Activated CD4-positive, alpha-beta T cell treated with anti-CD3 and anti-CD28 coated beads, Interleukin-2, Interleukin-4, amounts not matched to agents 100 ng/mL and 50 ng/mL, durations not matched to agents 16 hours and 8 hours (primary cell): ENCODE measurements at places on chromosomes 4 and X.

- no peak for DNase-seq
Observed at GRCh38 chr4:23991444-23991843, 101.6 kb upstream of the PPARGC1A start.

- peak; percentile 74 for DNase-seq
Observed at GRCh38 chr4:75939890-75940691, 722 bp downstream of the NAAA start.

- no peak for DNase-seq
Observed at GRCh38 chr4:185651137-185651677, 115.9 kb upstream of the PDLIM3 start.

- DNase-seq: no peak
Observed at GRCh38 chr4:181507180-181507835, 735.9 kb upstream of the TENM3 start.

DNA sequence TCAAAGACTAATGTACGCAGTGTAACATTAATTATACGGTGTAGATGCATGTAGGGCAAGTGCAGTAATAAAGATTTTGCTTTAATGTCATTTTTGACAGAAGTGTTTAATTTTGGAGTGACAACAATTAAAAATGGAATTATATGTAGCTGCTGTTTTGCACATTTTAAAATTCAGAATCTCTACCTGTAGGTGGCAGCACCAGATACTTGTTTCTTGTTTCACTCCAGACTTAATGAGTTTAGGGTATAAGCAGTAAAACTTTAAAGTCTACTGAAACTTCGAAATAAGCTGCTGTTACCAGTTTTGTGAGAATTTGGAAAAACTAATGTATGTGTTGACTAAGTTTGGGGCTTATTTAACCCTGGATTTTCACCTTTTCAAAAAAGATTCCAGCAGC is 144.9 kb downstream of the POLA1 start:
- peak; percentile 34 for DNase-seq

DNA sequence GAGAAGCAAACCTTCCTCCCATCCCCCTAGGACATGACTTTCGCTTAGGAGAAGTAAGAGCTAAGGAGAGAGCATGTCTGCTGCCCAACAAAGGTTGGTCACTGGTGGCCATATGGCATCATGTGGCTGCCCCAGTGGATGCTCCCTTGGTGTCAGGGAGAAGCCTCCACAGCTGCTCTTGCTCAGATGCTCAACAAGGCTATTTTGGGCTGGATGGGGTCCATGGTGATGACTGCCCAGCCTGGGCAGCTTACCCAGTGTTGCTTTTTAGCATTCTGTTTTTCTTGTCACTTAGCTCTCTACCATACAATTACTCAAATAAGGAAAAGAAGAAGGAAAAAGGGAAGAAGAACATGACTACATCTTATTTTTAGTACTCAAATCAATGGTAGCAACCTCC is 48.9 kb upstream of the PPARGC1A start:
- DNase-seq: no peak

GRCh38 chr4:162350331-162350730 is 186.5 kb upstream of the FSTL5 start:
- no peak for DNase-seq

- no peak for DNase-seq
Observed at GRCh38 chrX:149365061-149365460, 140.0 kb downstream of the IDS start.

GRCh38 chrX:63115196-63115595 is 235.9 kb downstream of the SPIN4 start:
- no peak for DNase-seq

- no peak for DNase-seq
Observed at GRCh38 chrX:151702741-151703340, 7.6 kb downstream of the PRRG3 start.

DNA sequence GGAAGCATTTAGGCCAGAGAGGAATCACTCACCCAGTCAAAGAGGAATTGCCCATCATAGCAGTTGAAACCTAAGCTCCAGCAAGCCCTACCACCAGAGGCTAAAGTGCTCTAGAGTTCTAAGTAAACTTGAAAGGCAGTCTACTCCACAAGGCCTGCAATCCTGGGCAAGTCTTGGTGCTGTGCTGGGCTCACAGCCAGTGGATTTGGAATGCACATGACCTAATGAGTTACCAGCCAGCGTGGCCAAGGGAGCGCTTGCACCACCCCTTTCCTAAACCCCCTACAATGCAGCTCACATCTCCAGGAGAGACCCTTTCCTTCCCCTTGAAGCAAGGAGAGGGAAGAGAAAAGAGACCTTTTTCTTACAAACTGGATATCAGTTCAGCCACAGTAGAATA is 445.7 kb downstream of the GASK1B start:
- no peak for DNase-seq

GRCh38 chr4:142600952-142601351 is 245.1 kb downstream of the INPP4B start:
- DNase-seq: no peak

DNA sequence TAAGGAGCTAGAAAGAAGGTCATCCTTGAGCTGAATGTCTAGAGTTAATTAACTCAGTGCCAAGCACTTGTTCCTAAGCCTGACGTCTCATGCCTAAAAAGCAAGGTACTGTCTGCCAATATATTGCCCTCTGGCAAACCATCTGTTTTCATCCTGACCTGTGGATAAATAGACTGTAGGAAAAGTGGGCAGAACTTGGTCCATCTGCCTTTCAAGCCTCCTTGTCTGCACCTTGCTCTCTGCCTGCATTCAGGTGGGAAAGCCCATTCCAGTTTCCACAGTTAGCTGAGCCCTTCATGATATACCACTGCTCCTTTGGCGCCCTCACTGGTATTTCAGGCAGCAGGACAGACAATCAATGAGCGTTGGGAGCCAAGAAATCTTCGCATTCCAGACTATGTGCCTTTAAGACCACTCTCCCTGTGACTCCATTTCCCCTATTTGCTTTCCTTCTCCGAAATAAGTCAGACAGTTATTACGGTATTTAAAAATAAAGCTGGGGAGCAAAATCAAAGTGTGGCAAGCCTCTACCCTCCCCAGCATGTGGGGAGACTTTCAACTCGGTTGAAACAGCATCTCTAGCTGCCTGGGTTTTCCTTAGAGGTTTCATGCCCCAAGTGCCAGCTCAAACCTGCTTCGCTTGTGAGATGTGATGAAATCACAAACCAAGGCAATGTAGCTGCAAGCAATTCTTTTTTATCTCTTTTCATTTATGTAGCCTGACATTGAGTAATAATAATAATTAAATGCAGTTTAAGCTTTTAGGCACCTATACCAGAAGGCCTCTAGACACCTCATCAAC is 2.5 kb upstream of the CCDC149 start:
- DNase-seq: no peak

- DNase-seq: peak; percentile 44
Observed at GRCh38 chrX:41014776-41015360, 70.4 kb upstream of the USP9X start.

- DNase-seq: no peak
Observed at GRCh38 chr4:23279377-23279986, 586.7 kb downstream of the GBA3 start.

DNA sequence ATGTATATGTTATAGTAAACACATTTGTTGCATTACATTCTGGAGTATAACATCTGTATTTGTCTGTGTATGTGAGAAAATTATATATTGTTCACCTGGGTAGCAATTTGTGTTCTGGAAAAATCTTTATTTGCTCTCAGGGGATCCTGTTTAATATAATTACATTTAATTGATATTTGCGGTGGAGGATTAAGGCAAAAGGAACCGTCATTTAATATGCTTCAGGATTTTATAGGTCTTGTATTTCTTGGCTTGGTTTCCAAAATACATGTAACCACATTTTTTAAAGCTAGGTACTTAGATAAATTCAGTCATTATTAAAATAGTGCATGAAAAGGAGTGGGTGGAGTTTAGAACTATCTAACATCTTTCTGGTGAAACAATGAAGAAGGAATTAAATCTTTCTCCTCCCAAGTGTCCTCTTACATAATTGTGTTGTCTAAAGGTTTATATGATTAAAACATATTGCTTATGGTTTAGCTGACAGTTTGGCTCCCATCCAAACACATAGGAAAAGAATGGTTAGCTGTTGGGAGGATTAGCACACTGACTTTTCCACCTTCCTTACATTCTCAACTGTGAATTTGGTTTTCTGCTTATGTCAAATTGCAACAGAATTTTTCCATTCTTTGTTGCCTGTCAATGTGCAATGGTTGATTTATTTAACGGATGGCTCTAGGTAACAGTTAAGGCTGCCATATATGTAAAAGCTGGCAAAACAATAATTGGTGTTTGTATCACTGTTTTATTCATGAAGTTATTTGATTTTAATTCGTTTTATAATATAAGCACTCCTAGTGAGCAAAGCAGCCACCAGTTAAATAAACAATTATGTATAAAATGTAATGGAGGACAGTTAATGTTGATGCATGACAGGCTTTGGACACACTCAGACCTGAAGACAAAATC is 250.8 kb upstream of the SFRP2 start:
- DNase-seq: no peak

DNA sequence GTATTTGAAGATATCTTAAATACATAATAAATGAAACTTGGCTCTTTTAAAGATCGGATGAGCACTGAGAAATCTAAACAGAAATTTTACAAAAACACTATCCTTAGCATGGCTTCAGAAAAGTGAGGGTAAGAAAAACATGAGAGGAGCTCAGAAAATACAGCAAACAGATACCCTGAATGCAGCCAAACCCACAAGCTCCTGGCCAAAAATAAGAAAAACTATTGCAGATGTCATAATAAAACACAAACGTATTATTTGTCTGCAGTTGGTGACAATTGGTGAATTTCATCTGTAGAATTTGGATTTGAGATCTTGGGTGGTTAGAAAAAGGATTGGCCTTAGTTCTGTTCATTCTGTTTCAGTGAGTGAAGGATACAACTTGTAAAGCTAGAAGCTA is 603.9 kb downstream of the INPP4B start:
- no peak for DNase-seq
